ENCODE measurements at places on chromosomes 2 and 18.

DNA sequence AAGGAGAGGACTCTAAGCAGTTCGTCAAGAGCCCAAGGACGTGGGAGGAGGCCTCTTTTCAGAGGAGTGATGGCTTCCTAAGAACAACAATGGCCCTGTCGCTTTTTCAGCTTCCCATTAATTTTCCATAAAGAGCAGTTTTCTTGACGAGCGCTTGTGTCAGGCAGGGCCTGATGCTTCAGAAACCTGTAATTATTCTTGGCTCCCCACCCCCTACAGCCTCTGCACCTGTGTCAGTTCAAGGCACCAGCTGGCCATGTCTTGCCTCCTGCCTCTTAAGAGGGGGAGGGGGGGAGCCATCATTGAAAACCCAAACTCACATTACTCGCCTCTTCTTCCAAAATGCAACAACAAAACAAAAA, 32.3 kb downstream of the KLF7 start:
- no peak for DNase-seq

DNA sequence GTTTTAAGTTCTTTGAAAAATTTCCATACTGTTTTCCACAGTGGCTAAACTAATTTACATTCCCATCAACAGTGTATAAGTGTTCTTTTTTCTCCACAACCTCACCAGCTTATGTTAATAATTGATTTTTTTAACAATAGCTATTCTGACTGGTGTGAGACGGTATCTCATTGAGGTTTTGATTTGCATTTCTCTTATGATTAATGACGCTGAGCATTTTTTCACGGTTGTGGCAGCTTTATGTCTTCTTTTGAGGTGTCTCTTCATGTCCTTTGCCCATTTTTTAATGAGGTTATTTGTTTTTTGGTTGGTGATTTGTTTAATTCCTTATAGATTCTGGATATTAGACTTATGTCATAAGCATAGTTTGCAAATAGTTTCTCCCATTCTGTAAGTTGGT, 997.9 kb downstream of the SUCLG1 start:
- no peak for DNase-seq

DNA sequence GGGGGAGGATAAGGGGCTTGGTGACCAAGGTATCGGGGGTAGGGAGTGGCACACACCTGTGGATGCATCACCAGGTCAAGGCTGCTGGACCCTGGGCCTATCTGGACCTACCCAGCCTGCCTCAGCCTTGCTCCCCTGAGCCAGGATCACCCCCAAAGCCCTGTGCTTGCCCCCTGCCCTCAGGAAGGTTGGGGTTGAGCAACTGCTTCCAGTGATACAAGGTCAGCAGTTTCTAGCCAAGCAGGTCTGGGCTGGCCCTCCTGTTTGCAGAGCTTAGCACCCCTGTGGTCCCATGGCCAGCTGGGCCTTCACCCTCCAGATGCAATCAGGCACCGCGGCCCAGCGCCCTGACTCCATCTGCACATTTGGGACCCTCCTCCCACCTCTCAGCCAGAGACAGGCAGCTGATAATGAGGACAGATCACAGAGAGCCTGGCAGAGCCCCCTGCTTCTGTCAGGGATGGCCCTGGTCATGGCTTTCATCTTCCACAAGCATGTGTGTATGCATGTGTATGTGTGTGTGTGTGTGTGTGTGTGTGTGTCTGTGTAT, 154.6 kb downstream of the TFCP2L1 start:
- no peak for DNase-seq

DNA sequence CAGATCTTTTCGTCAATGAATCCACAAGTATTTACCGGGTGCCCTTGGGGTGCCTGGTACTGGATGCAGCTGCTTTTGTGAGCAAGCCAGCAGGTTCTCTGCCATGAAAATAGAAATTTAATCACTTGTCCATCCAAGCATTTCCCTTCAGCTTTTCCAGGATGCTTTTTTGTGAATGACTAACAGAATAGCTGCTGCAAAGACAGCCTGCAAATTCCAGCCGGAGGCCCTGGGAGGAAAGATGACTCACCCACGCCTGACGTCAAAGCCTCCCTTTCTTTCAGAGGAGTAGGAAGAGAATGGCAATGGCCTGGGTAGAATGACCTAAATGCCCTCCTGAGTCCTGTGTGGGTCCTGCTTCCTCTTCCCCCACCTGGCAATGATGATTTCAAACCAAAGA, 111.9 kb downstream of the AP1S3 start:
- DNase-seq = peak; percentile 89

GRCh38 chr2:151438506-151438905, 28.8 kb downstream of the RIF1 start:
- DNase-seq = no peak

DNA sequence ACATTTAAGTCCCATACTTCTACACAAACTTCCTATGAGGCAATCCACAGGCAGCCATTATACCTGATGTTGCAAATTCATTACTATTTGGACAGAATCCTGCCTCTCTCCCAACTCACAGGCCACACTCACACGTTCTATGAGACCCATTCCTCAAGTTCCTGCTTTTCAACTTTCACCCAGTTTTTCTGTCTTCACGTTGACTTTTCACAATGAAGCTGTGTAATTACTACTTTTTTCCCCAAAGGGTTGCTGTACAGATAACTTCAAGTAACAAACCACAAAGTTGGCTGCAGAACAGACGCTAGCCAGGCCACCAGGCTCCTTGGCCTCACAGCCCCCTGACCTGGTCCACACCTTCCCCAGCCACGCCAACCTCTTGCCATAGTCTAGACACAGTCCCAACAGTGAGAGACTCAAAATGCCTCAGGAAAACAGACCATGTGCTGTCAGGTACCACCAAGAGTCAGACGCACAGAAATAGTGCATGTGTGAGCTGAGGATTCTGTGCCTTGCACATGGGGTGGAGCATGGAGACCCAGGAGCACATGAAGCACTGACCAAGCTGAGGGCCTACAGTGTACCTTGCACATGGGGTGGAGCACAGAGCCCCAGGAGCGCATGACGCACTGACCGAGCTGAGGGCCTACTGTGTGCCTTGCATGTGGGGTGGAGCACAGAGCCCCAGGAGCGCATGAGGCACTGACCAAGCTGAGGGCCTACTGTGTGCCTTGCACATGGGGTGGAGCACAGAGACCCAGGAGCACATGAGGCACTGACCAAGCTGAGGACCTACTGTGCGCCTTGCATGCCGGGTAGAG, 61.0 kb downstream of the EIPR1 start:
- no peak for DNase-seq

GRCh38 chr2:236081171-236081570, 87.0 kb downstream of the GBX2 start:
- DNase-seq = no peak

GRCh38 chr2:177641331-177641730, 248.8 kb downstream of the AGPS start:
- DNase-seq = no peak

DNA sequence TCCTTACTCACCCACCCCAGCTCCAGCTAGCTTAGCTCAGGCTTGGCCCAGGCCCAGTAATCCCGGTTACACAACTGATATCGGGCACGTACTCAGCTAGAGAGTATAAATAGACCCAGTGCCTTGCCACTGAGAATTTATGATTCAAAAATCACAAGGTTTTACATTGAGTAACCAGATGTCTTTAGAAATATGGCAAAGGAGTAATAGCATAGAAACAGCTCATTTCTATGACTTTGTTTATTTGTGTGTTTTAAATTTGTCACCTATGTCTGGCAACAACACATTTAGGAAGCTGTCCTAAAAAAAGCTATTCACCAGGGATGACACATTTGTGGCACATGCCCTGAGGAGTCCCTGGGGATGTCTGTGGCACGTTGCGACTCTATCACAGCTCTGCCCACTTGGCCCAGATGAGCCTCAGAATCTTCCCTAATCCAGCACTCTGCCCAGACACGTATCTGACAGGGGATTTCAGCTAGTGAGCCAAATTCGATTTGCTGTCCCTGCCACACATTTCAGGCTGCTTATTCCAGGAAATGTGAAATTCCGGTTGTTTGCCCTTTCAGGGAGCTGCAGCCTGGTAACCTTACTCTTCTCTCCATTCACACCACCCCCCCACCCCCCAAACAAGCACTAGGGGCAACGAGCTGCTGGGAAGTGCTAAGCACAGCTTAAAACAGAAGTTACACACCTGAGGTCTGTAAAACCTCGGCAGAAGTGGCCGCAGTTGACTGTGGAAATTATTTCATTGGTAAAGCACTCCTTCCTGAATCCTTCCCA, 85.4 kb upstream of the ZCCHC2 start:
- DNase-seq = no peak

- DNase-seq = no peak
These were observed 174.5 kb downstream of the PID1 start for GRCh38 chr2:229096409-229097066.

DNA sequence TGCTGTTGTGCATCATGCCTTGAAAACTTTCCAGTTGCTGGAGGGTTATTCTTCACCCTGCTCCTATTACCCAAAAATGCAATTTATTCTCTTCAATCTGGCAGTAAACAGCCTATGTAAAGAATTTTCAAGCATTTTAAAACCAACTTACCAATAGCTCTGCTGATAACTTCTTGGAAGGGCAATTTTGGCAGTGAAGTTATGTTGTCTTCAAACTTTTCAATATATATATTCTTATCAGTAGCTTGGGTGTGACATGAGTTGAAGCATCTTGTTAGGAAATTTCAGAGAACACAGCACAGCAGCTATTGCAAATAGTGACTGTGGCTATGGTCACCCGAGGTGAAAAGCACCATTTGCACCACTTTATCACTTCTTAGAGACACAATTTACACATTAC, 395.5 kb downstream of the STK39 start:
- no peak for DNase-seq

DNA sequence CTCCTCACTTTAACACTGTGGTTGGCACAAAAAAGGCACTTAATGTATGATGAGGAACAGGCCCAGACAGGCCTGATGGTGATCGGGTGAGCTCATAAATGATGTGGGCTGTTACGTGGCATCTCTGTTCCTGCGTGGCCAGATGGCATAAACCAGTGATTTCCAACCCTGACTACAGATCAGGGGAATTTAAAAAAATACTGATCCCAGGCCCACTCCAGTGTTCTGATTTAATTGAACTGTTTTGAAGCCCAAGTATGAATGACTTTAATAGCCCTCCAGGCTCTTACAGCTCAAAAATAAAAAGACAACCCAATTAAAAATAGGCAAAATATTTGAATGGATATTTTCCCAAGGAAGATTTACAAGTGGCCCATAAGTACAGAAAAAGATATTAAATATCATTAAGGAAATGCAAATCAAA, 48.2 kb downstream of the LIPG start:
- no peak for DNase-seq

GRCh38 chr2:187618813-187619212, 64.6 kb upstream of the TFPI start:
- no peak for DNase-seq

DNA sequence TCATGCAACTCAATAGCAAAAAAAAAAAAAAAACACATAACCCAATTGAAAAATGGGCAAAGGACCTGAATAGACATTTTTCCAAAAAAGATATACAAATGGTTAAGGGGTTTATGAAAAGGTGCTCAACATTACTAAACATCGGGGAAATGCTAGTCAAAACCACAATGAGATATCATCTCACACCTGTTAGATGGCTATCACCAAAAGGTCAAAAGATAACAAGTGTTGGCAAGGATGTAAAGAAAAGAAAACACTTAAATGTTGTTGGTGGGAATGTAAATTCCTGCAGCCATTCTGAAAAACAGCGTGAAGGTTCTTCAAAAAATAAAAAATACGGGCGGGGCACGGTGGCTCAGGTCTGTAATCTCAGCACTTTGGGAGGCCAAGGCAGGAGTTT, 112.4 kb upstream of the CAB39 start:
- DNase-seq = no peak

DNA sequence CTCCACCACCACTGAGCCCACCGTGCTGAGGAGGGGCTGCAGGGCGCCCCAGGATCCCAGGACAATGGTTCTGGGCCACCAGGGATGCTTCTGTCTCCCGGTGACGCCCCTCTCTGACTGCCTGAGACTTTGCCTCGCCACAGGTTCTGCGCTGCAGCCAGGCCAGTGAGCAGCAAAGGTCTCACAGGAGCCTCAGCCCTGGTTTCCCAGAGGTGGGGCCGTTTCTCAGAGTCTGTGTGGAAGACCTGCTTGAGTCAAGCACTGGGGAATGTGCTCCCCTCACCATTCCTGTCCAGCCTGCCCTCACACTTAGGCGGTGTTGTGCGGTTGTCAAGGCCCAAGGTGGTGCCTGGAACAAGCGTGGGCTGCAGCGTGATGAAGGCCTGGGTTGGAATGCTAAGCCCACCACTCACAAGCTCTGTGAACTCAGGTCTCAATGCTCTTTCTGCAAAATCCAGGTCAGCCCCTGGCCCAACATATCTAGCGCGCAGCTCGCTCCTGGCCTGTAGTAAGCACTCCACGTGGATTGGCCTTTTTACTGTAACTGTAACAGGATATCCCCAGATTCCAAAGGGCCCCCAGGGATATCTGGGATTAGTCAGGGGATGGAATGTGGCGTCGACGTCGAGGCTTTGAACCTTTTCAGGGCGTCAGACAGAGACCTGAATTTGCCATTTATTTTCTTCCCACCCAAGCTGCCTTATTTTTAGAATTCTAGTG, 47.6 kb downstream of the PLB1 start:
- no peak for DNase-seq

DNA sequence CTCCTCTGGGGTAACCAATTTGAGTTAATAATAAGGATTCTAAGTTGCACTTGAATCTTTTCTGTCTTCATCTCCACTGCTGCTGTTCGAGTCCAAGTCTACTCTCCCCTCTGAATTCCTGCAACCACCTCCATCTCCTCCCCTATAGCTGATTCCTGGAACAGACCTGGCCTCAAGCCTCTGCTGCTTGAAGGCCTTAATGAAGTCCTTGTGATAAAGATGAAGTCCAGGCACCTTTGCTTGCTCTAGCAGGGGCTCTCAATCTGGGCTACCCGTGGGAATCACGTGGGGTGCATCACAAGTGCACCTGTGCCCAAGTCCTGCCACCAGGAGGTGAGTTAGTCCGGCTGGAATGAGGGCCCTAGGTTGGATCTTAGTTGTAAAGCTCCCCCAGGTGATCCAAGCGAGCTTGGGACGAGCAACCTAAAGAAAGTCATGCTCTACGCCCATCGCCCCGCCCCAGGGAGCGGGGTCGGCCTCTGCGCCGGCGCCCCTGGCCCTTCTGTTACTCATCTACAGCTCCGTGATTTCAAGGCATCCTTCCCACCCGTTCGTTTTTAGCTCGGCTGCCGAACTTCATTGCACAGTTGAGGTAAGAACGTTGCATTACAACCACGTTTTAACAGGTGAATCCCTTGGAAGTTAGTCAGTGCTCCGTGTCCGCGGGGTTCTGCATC, 905 bp upstream of the IAH1 start:
- no peak for DNase-seq

- no peak for DNase-seq
These were observed 5.2 kb downstream of the STARD7 start for GRCh38 chr2:96203130-96204028.

DNA sequence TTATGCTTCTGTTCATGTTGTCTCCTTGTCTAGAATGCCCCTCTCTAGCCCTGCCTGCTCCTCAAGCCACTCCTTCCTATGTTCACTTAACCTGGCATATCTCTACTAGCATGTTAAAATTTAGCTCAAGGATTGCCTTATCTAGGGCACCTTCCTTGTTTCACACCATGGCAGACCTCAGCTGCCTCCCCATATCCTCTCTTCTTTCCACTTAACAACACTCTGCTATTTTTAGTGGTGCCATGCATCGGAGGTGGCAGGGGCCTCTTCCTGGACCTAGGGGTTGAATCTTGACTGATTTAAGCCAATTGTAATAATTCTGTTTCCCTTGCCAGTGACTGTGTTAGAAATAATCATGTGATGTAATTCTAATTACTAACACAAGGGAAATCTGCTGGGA, 36.9 kb upstream of the FAM98A start:
- DNase-seq = no peak

GRCh38 chr2:206433190-206433589, 10.1 kb upstream of the ADAM23 start:
- no peak for DNase-seq
